ENCODE measurements at places on chromosomes 6 and 20.

- no peak for DNase-seq
Measured at GRCh38 chr6:1516742-1517520, 92.8 kb upstream of the FOXC1 start.

GRCh38 chr6:121993362-121993761, 406.1 kb upstream of the HSF2 start:
- DNase-seq: peak; percentile 33

GRCh38 chr6:87779542-87779941, 77.5 kb upstream of the AKIRIN2 start:
- DNase-seq: no peak

DNA sequence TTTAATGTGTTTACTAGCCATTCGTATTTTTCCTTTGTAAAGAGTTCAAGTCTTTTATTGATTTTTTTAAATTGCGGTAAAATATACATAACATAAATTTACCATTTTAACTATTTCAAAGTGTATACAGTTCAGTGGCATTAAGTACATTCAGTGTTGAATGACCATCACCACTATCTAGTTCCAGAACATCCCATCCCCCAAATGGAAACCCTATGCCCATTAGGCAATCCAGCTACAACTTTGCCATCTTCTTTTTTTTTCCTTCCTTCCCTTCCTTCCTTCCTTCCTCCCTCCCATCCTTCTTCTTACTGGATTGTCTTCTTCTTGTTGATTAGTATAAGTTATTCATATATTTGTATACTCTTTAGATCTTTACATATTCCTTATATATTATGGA, 8.6 kb downstream of the LPIN3 start:
- DNase-seq: no peak

GRCh38 chr6:158206740-158207421, 38.7 kb downstream of the GTF2H5 start:
- no peak for DNase-seq

GRCh38 chr6:79373880-79374279, 139.4 kb upstream of the HMGN3 start:
- peak; percentile 11 for DNase-seq
